Activated T-cell treated with anti-CD3 and anti-CD28 coated beads, Interleukin-2, amount 50 U/mL, for 24 hours (primary cell): ENCODE measurements at places on chromosomes 6 and 20.

DNA sequence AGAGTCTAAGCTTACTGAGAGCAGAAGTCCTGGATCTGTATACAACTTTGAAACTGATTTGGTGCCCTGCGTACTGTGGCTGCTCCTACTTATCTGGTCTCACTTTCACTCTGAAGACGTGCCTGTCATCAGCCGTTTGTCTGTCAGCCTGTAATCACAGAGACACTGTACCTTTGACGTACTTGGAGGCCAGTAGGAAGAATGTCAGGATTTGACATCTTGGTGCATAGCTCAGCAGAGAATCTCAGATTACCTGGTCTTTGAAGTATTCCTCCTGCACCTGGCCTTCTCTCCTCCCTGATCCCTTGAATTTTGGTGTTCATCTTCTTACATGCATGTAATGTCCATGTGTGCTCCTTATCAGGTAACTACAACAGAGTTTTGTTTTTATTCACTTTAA, 37.7 kb downstream of the DSE start:
- no peaks in the 10 kb centered on the region for H3K27me3 ChIP-seq
- no peak overlapping the region for H3K4me3 ChIP-seq
- no peak for DNase-seq
- H3K4me1 ChIP-seq, result peaks cover 6% of the 10 kb centered on the region
- no peak overlapping the region for H3K27ac ChIP-seq

- DNase-seq, result no peak
- no peaks in the 10 kb centered on the region for H3K27me3 ChIP-seq
- H3K27ac ChIP-seq, result peak overlapping the region; percentile 99
- peaks cover 70% of the 10 kb centered on the region for H3K36me3 ChIP-seq
Observed at GRCh38 chr6:33206027-33206863, 1.8 kb downstream of the HSD17B8 start.

GRCh38 chr6:45812922-45813321, 202.7 kb downstream of the CLIC5 start:
- H3K27ac ChIP-seq, result no peak overlapping the region
- no peaks in the 10 kb centered on the region for H3K36me3 ChIP-seq
- DNase-seq, result no peak

GRCh38 chr20:23368316-23369071, 6.5 kb downstream of the GZF1 start:
- DNase-seq, result no peak
- H3K36me3 ChIP-seq, result peaks cover 91% of the 10 kb centered on the region
- no peaks in the 10 kb centered on the region for H3K27me3 ChIP-seq

GRCh38 chr6:132458887-132459604, 53.9 kb downstream of the STX7 start:
- H3K4me1 ChIP-seq, result peaks cover 7% of the 10 kb centered on the region
- H3K27me3 ChIP-seq, result no peaks in the 10 kb centered on the region
- H3K36me3 ChIP-seq, result peaks cover 76% of the 10 kb centered on the region
- no peak overlapping the region for H3K27ac ChIP-seq
- DNase-seq, result no peak

DNA sequence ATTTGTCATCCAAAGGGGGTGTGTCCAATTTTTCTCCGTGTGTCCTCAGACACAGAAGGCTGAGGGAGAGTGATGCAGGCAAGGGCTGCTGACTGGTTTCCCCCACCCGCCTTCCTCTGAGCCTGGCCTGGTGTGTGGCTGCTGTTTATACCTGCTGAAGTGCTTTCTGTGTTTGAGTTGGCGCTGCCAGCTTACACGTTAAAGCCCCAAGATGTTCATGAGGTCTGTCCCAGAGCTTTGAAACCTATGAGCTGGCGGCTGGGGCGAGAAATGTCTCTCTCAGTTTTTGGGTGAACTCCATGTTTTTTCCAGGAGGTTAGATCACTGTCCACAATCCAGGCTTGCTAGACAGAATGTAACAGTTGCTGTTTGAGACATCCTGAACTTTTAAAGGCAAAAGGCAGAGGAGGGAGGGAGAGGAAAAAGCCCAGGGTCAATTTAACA, 69.0 kb upstream of the CCN2 start:
- H3K27me3 ChIP-seq, result peaks cover 7% of the 10 kb centered on the region
- H3K4me3 ChIP-seq, result no peak overlapping the region
- H3K36me3 ChIP-seq, result no peaks in the 10 kb centered on the region
- no peak for DNase-seq
- H3K4me1 ChIP-seq, result no peaks in the 10 kb centered on the region
- no peak overlapping the region for H3K27ac ChIP-seq

GRCh38 chr6:17710331-17710730, 3.6 kb upstream of the NUP153 start:
- peaks cover 23% of the 10 kb centered on the region for H3K4me1 ChIP-seq
- no peak overlapping the region for H3K27ac ChIP-seq
- H3K4me3 ChIP-seq, result no peak overlapping the region
- H3K36me3 ChIP-seq, result peaks cover 40% of the 10 kb centered on the region

DNA sequence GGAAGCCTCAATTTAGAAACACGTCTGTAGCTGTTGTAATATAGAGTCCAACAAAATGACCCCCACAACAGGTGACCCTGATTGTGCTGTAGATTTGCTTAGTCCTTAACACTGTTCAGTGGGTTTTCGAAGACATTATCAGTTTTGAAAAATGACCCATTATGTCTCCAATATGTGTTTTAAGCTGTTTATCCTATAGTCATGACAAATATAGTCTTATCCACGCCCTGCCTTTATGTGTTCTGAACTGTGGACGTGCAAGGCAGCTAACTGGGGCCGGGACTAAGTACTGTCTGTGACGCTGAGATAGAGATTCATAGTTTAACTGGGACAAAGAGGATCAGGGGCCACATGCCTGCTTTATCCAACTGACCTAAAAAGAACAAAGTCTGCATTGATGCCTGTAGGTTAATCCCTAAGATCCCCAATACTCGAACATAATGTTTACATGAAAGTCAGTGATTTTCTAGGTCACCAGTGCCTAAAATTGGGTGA, 192.4 kb downstream of the CD83 start:
- H3K36me3 ChIP-seq, result no peaks in the 10 kb centered on the region
- DNase-seq, result no peak
- H3K4me1 ChIP-seq, result peaks cover 11% of the 10 kb centered on the region

DNA sequence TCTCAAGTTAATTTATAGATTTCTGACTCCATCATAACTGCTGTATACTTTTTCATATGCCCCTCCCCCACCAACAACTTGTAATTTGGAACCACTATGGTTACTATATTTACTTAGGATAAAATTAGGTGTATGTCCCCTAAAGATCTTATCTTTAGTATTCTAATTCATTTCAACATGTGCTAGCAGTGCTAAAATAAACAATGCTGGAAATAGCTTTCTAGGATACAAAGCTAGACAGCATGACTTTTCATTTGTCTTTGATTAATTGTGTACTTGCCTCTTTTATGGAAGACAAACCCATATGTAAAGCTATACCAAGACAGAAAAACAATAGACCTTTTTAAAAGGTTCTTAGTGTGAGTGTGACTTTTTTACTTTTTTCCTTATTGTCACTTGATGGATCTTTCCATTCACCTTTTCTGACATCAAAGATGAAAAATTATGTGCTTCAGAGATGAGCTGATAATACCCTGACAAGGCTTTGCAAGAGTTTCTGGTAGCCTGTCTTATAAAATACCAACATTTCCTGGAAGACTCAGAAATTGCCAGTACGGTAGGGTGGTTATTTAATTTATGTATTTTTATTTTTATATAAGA, 31.2 kb upstream of the POPDC3 start:
- H3K36me3 ChIP-seq, result no peaks in the 10 kb centered on the region
- peaks cover 14% of the 10 kb centered on the region for H3K4me1 ChIP-seq
- DNase-seq, result no peak
- no peak overlapping the region for H3K4me3 ChIP-seq

- peak overlapping the region; percentile 7 for H3K27ac ChIP-seq
- no peak overlapping the region for H3K4me3 ChIP-seq
Observed at GRCh38 chr6:37314487-37315156, 39.2 kb upstream of the RNF8 start.

- H3K4me1 ChIP-seq, result peaks cover 30% of the 10 kb centered on the region
- no peak for DNase-seq
Observed at GRCh38 chr20:25205277-25206062, 10.0 kb downstream of the ENTPD6 start.

GRCh38 chr20:13788167-13788834, 3.5 kb downstream of the NDUFAF5 start:
- peaks cover 26% of the 10 kb centered on the region for H3K4me1 ChIP-seq
- H3K27me3 ChIP-seq, result no peaks in the 10 kb centered on the region
- H3K4me3 ChIP-seq, result no peak overlapping the region
